ENCODE measurements at places on chromosomes 1 and 21.

GRCh38 chr1:175888996-175889395 lies 145.6 kb upstream of the TNR start:
- DNase-seq: no peak

DNA sequence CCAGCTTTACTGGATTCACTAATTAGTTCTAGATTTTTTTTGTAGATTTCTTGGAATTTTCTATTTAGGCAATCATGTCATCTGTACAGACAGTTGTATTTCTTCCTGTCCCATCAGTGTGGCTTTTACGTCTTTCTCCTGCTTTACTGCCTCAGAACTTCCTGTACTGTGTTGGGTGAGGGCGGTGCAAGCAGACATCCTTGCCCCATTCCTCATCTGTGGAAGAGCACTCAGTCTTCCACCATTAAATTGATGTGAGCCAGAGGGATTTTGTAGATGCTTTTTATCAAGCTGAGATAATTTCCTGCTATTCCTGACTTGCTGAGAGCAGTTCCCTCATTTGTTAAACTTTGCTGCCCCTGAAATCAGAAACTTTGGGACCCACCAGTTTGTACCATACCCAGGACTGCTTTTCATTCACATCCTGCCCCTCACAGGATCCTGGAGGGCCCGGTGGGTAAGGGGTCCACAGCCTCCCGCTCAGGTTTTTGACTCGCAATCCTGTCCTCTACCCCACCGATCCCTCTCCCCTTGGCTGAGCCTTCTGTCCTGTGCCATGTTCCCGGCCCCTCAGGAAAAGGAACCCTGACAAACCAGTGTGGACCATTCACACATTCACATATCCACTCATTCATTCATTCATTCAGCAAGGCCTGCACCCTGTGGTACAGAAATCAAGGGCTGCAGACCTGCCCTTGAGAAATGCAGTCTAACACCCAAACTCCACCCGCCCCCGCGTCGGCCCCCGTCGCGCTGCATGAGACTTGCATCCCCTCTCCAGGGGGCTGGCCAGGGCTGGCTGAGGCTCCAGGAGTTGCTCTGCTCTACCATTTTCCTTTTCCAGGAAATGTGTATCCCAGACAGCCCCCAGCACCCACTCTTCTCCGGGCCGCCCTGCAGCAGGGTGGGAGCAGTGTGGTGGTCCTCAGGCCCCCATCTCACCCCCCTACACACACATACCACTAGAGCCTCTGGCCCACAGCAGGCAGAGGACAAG lies 246.5 kb upstream of the VAMP3 start:
- DNase-seq: no peak

DNA sequence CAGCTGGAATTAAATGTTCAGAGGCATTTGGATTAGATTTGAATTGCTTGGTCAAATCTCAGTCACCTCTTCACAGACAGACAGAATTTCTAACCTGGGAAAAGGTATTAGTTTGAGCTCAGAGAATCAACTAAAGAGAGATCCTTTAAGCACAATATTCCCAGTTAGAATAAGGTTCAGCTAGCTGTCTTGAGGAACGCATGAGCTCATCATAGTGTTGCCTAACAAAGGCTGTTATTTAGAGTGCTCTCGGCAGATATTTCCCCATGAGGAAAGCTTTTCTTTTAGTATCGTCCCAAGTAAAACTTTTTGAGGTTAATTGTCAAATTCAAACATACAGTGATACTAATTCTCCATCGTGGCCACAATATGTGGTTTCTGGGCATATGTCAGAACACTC lies 269.9 kb downstream of the HLX start:
- DNase-seq: no peak

- no peak for DNase-seq
These were observed 431.0 kb upstream of the BRINP3 start for GRCh38 chr1:190908691-190909090.

- no peak for DNase-seq
These were observed 1.6 kb downstream of the FCN3 start for GRCh38 chr1:27372808-27373690.

DNA sequence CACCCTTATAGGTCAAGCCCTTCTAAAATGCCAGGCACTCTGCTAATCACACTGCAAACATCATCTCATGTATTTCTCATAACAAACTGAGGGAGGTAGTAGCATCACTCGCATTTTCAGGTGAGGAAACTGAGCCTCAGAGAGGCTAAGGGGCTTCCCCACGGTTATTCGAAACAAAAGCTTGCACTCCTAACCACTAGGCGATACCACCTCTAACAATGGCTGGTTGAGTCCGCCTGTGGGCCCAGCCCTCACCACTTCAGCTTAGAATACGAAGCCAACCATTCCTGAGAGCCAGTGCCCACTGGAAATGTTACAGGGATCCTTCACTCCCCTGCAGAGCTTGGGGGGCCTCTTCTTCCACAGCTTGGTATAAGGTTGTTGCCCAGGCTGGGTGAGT lies 65.3 kb upstream of the TENT5C start:
- DNase-seq: no peak

GRCh38 chr21:25836396-25836795 lies 101.6 kb downstream of the GABPA start:
- no peak for DNase-seq

GRCh38 chr1:76105372-76105771 lies 30.8 kb downstream of the ST6GALNAC3 start:
- DNase-seq: no peak

DNA sequence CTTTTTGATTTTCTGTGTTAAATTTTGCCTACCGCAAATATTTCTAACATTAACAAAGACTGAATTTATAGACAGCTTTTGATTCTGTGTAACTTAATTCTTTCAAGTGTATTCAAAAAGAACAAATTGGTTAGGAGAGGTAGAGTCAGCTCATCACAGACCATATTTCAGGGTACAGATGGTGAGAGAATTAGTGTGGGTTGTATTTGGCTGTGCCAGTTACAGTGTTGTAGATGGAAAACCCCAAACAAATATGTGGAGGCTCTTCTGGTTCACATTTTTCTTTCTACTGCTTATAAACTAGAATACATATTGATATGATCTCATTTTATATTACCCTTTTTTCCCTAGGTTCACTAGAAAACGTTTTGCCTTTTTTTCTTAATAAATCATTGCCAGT lies 11.1 kb downstream of the RCAN3 start:
- DNase-seq: no peak

DNA sequence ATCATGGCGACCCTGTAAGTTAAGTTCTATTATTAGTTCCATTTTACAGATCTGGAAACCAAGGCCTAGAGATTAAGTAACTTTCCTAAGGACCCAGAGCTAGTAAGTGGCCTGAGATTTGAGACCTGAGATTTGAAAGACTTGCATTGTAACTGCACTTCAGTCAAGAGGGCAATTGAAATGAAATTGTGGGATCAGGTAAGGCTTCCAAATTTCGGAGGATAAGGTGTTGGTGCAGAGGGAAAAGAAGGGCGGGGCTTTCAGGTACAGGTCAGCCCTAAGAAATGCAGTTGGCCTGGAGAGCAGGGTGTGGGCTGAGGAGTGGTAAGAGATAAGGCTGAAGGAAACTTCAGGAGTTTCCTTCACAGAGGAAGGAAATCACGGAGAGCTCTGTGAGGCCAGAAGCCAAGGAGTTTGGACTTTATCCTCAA lies 51.1 kb downstream of the SLC16A1 start:
- no peak for DNase-seq

DNA sequence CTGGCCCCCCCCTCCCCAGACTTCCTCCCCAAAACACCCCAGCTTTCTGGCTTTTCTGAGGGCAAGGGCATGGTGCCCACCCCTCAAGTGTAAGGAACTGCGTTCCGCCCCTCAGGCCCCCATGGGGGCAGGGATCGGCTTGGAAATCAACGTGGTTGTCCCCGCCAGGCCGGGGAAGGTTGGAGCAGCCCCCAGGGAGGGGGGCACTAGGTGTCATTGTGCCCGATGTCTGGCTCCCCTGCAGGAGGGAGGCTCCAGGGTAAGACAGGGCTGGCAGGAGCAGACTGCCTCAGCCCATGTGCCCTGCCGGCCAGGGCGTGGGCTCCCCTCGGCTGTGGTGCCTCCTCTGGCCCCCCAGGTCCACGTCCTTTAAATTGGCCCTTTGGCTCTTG lies 7.4 kb upstream of the TFAP2E start:
- no peak for DNase-seq

- no peak for DNase-seq
These were observed 79.7 kb downstream of the ENAH start for GRCh38 chr1:225573216-225573615.

- no peak for DNase-seq
These were observed 3.8 kb upstream of the LAMTOR5 start for GRCh38 chr1:110411173-110411735.
